Stimulated activated CD4-positive, alpha-beta T cell treated with anti-CD3 and anti-CD28 coated beads, Interleukin-1b, Interleukin-23, amount 100 ng/mL, for 48 hours (primary cell): ENCODE measurements at places on chromosomes 12 and 14.

GRCh38 chr12:659090-659683 is 4.1 kb downstream of the NINJ2 start:
- DNase-seq: no peak

GRCh38 chr14:35222324-35222723 is 69.9 kb upstream of the PSMA6 start:
- DNase-seq: no peak

GRCh38 chr14:72452774-72453173 is 441.1 kb downstream of the DPF3 start:
- no peak for DNase-seq

DNA sequence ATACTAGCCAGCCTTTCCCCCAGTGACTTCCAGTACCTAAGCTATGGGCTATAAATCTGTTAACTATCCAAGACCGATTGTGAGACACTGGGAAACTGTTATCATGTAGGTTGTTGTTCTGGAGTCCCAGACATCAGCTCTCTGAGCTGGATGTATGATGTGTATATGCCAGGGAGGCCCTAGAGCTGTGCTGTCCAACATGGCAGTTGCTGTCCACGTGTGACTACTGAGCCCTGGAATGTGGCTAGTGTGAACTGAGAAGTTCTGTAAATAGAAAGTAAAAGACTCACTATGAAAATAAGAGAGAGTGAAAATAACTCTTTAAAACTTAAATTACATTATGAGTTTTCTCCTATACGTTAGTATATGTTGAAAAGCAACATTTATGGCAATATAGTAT is 755.8 kb upstream of the FBXO33 start:
- DNase-seq: no peak

DNA sequence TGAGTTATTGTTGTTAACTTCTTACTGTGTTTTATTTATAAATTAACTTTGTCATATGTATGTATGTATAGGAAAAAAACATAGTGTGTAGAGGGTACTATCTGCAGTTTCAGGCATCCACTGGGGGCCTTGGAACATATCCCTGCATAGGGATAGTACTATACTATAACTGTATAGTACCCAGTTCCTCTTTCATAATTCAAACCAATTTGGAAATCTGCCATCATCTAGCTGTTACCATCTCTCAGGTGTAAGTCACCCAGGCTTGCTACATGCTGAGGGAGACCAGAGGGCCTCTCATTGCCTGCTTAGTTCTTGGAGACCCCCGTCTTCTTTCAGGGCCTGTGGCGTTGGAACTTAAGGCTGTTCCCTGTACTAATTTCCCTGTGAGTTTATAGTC is 12.9 kb upstream of the DCD start:
- no peak for DNase-seq

- no peak for DNase-seq
Observed at GRCh38 chr14:57174466-57174865, 94.2 kb downstream of the EXOC5 start.

GRCh38 chr14:87615822-87616679 is 376.9 kb downstream of the GALC start:
- peak; percentile 42 for DNase-seq

- no peak for DNase-seq
Observed at GRCh38 chr12:70733385-70733784, 96.2 kb upstream of the PTPRB start.
